ENCODE measurements at places on chromosomes 1 and 21.

- no peak for DNase-seq
Observed at GRCh38 chr1:80401757-80402156, 1395.2 kb upstream of the ADGRL4 start.

- DNase-seq = no peak
Observed at GRCh38 chr1:7159116-7159781, 374.0 kb downstream of the CAMTA1 start.

GRCh38 chr1:227357171-227357926 lies 39.1 kb upstream of the CDC42BPA start:
- peak; percentile 34 for DNase-seq

DNA sequence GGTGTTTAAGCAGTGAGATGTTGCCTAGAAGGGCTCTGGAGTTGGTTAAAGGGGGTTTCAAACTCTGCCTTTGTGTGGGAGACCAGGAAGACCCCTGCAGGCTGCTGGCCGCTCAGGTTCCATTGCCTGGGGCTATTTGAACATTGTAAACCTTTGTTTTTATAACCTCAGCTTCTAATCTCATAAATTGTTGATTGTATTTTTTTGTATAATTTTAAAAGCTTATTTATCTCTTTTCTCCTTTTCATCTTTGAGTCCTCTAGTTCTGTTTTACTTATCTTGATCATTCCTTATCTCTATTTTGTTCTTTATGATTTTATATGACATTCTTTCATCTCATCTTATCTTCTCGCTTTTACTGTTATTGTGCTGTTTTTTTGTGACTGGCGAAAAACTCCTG lies 45.5 kb upstream of the SOX13 start:
- DNase-seq = no peak

- no peak for DNase-seq
Observed at GRCh38 chr1:183087001-183087400, 63.8 kb downstream of the LAMC1 start.

GRCh38 chr1:9128520-9129265 lies at the start of gene GPR157:
TSS of gene GPR157 (minus strand) at chr1:9129102. CDS start at chr1:9129027, 75 bp downstream.
- peak; percentile 43 for DNase-seq
